Endothelial cell of coronary artery (primary cell): ENCODE measurements at places on chromosomes 7 and 10. TPM values are rescaled to one million over a fixed set of nuclear protein-coding genes. Genes with fewer than 3 reads are reported as not detected.

The SPDYE11 gene
- not detected in 2 replicates for total RNA-seq

The HOXA9 gene
- 0.81 and 2.1 TPM in 2 replicates for total RNA-seq

The PNLIP gene
- total RNA-seq = not detected in 2 replicates

The CALML5 gene
- total RNA-seq = not detected in 2 replicates

The PKD2L1 gene
- not detected in 2 replicates for total RNA-seq

The LIPF gene
- not detected in 2 replicates for total RNA-seq

The SFTPA1 gene
- total RNA-seq = not detected in 2 replicates

The UMAD1 gene
- 4.0 and 4.8 TPM in 2 replicates for total RNA-seq

The RBM20 gene
- total RNA-seq = 0.09 and 0.27 TPM in 2 replicates

The FAM107B gene
- total RNA-seq = 73.5 and 110 TPM in 2 replicates

The MACROH2A2 gene
- 0.36 and 1.5 TPM in 2 replicates for total RNA-seq

The NUPR2 gene
- total RNA-seq = not detected in 2 replicates

The CFTR gene
- not detected in 2 replicates for total RNA-seq

The ZNF775 gene
- total RNA-seq = 7.3 and 8.5 TPM in 2 replicates

The KCNMA1 gene
- total RNA-seq = 0.27 and 5.9 TPM in 2 replicates

The CHRM2 gene
- not detected in 2 replicates for total RNA-seq

The RPP30 gene
- total RNA-seq = 31.3 and 41.5 TPM in 2 replicates

The CLRN3 gene
- total RNA-seq = 0.09 TPM in 2 replicates

The PARG gene
- total RNA-seq = 32.9 and 39.4 TPM in 2 replicates

The RNLS gene
- total RNA-seq = 1.5 and 3.6 TPM in 2 replicates

The PLA2G12B gene
- total RNA-seq = not detected in 2 replicates

The CFAP43 gene
- total RNA-seq = under 0.01 and 0.09 TPM in 2 replicates

The LIPK gene
- not detected in 2 replicates for total RNA-seq

The NOBOX gene
- total RNA-seq = not detected in 2 replicates

The GDF2 gene
- not detected in 2 replicates for total RNA-seq

The CXCL12 gene
- total RNA-seq = 1.4 and 34.2 TPM in 2 replicates

The OPALIN gene
- total RNA-seq = not detected in 2 replicates

The PNLIPRP1 gene
- not detected in 2 replicates for total RNA-seq

The LRWD1 gene
- 23.4 and 26.4 TPM in 2 replicates for total RNA-seq

The PPP1R17 gene
- not detected in 2 replicates for total RNA-seq

The ASB10 gene
- total RNA-seq = not detected in 2 replicates

The LRRC17 gene
- total RNA-seq = 5.7 and 20.7 TPM in 2 replicates

The DPYSL4 gene
- total RNA-seq = 14.7 and 36.4 TPM in 2 replicates

The PDE6C gene
- not detected in 2 replicates for total RNA-seq

The VSIR gene
- total RNA-seq = 8.3 and 16.3 TPM in 2 replicates

The MMRN2 gene
- 316 and 430 TPM in 2 replicates for total RNA-seq

The BHLHA15 gene
- 0.09 and 0.27 TPM in 2 replicates for total RNA-seq

The SORBS1 gene
- 0.28 and 0.54 TPM in 2 replicates for total RNA-seq

The ZNF212 gene
- total RNA-seq = 4.3 and 4.7 TPM in 2 replicates

The ABCB1 gene
- 3.0 and 9.8 TPM in 2 replicates for total RNA-seq

The PILRA gene
- 0.28 TPM in 1 of 2 replicates, not detected in the other for total RNA-seq

The PRKCQ gene
- total RNA-seq = 0.75 and 0.81 TPM in 2 replicates

The HMX3 gene
- not detected in 2 replicates for total RNA-seq

The MMP21 gene
- total RNA-seq = under 0.01 and 0.09 TPM in 2 replicates

The FAM237B gene
- not detected in 2 replicates for total RNA-seq

The ADAMTS14 gene
- 0.19 TPM in 1 of 2 replicates, not detected in the other for total RNA-seq

The AKR1C2 gene
- total RNA-seq = 3.5 TPM in 1 of 2 replicates, not detected in the other

The TMEM236 gene
- under 0.01 and 0.19 TPM in 2 replicates for total RNA-seq

The AGR2 gene
- total RNA-seq = not detected in 2 replicates

The GET4 gene
- total RNA-seq = 31.1 and 36.6 TPM in 2 replicates

The CYP26C1 gene
- total RNA-seq = 0.47 and 0.63 TPM in 2 replicates

The CCL24 gene
- total RNA-seq = 0.28 TPM in 1 of 2 replicates, not detected in the other
